ENCODE measurements at places on chromosomes 3 and 15. TPM values are rescaled to one million over a fixed set of nuclear protein-coding genes. Genes with fewer than 3 reads are reported as not detected.

The PLSCR2 gene
- 0.39 TPM for total RNA-seq

DNA sequence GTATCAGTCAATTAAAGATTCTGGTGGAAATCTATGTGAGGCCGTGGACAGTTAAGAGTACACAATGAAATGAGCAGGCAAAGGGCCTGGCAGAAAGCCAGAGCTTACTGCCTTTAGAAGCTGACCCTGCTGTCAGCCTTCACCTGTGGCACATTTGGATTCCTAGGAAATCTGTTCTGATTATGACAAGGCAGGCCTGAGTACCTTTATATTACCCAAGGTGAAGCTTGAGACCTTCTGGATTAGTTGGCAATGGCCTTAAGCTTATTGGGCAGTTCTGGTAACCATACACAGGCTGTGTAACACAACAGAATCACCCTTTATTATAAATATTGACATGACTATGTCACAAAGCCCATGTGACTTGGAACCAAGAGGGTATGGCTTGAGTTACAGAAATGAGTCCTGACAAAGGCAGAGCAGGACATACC, 43.2 kb downstream of the NBEAL2 start:
- no peak for DNase-seq
- H3K27ac ChIP-seq: no peak overlapping the region
- peaks cover 22% of the 10 kb centered on the region for H3K36me3 ChIP-seq
- no peak overlapping the region for H3K4me3 ChIP-seq
- peaks cover 10% of the 10 kb centered on the region for H3K4me1 ChIP-seq

GRCh38 chr15:79233236-79233635, 49.3 kb upstream of the ANKRD34C start:
- DNase-seq: no peak
- peaks cover 3% of the 10 kb centered on the region for H3K27me3 ChIP-seq

The SLC28A1 gene
- 0.16 TPM for total RNA-seq

DNA sequence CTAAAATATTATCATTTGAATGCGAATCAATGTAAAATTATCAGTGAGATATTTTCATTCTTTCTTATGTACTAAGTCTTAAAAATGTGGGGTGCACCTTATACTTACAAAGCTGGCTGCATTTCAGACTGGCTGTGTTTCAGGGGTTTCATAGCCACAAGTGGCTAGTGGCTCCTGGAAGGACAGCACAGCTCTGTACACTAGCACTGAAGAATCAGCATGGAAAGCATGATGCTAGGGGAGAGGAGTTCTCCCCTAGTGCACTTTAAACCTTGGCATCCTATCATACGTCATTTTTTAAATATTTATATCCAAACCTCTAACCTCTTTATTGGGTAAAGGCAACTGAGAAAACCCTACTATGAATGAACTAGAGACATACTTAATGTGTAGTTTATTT, 66.4 kb downstream of the ECT2 start:
- DNase-seq: no peak
- H3K4me3 ChIP-seq: no peak overlapping the region
- no peaks in the 10 kb centered on the region for H3K4me1 ChIP-seq
- no peaks in the 10 kb centered on the region for H3K27me3 ChIP-seq
- H3K36me3 ChIP-seq: peaks cover 24% of the 10 kb centered on the region

The MUSTN1 gene
- total RNA-seq: 3.3 TPM

GRCh38 chr3:30692498-30693130, 86.2 kb downstream of the TGFBR2 start:
- H3K27ac ChIP-seq: no peak overlapping the region
- H3K4me3 ChIP-seq: no peak overlapping the region
- peaks cover 41% of the 10 kb centered on the region for H3K36me3 ChIP-seq
- H3K4me1 ChIP-seq: peaks cover 73% of the 10 kb centered on the region
- no peak for DNase-seq

- H3K27ac ChIP-seq: no peak overlapping the region
- H3K4me1 ChIP-seq: peaks cover 8% of the 10 kb centered on the region
- H3K36me3 ChIP-seq: no peaks in the 10 kb centered on the region
- no peak overlapping the region for H3K4me3 ChIP-seq
Observed at GRCh38 chr3:42815826-42816225, 6.6 kb downstream of the ACKR2 start.

The SLCO2A1 gene
- total RNA-seq: 2.3 TPM

GRCh38 chr3:171649267-171649666, 161.0 kb downstream of the PLD1 start:
- H3K27me3 ChIP-seq: no peaks in the 10 kb centered on the region
- no peaks in the 10 kb centered on the region for H3K4me1 ChIP-seq
- H3K36me3 ChIP-seq: no peaks in the 10 kb centered on the region
- no peak for DNase-seq
- H3K27ac ChIP-seq: no peak overlapping the region
- H3K4me3 ChIP-seq: no peak overlapping the region

DNA sequence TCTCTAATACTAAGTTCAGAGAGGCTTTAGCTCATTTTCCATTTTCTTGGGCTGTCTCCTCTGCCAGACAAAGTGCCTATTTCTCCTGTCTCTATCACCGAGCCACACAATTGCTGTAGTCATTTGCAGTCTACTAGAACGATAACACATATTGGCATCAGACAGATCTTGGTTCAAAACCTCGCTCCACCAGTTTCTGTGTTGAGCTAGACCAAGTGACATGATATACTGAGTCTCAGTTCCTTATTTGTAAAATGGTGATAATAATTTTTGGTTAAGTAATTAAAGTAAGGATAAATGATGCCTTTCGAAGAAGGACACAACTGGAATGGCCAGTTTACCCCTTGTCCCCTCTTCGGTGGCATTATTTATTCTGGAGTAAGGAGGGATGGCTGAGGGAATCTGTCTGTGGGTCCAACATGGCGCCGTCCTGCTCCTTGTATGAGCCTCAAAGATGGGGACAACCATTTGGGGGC, 398 bp upstream of the RAB7A start:
- H3K36me3 ChIP-seq: no peaks in the 10 kb centered on the region
- H3K4me3 ChIP-seq: peak overlapping the region; percentile 92
- H3K4me1 ChIP-seq: peaks cover 81% of the 10 kb centered on the region
- DNase-seq: no peak
- H3K27me3 ChIP-seq: 0 out of 2 replicates have a peak, but pooled peaks cover 3% of the 10 kb centered on the region

The P2RY14 gene
- total RNA-seq: not detected
